ENCODE measurements at places on chromosomes 16 and 17. TPM values are rescaled to one million over a fixed set of nuclear protein-coding genes. Genes with fewer than 3 reads are reported as not detected.

The CFAP119 gene
- 9.7 TPM for total RNA-seq

The CLEC18B gene
- not detected for total RNA-seq

The RNF157 gene
- 0.99 TPM for total RNA-seq

The PPP1R1B gene
- 4.5 TPM for total RNA-seq

The ADAP2 gene
- total RNA-seq, result 0.31 TPM

The PRSS21 gene
- total RNA-seq, result not detected

The METTL2A gene
- 22.0 TPM for total RNA-seq

The KIF2B gene
- total RNA-seq, result not detected

The ACE gene
- total RNA-seq, result 0.91 TPM

The QPRT gene
- 30.1 TPM for total RNA-seq

The HBA1 gene
- total RNA-seq, result not detected

The CDIP1 gene
- 28.5 TPM for total RNA-seq

The PNMT gene
- total RNA-seq, result 1.9 TPM

The CENPX gene
- total RNA-seq, result 29.4 TPM

The MAF gene
- 70.3 TPM for total RNA-seq

The CSH2 gene
- not detected for total RNA-seq

The LGALS9 gene
- 3.1 TPM for total RNA-seq

The DPEP3 gene
- total RNA-seq, result not detected

The ALOX15B gene
- not detected for total RNA-seq

Measured in osteocyte (in vitro differentiated cells).